NCI-H1105 (cell line): ENCODE measurements at places on chromosomes 7 and 10.
A peak's percentile ranks its signal among the peaks of the same experiment; 100 is the strongest.

DNA sequence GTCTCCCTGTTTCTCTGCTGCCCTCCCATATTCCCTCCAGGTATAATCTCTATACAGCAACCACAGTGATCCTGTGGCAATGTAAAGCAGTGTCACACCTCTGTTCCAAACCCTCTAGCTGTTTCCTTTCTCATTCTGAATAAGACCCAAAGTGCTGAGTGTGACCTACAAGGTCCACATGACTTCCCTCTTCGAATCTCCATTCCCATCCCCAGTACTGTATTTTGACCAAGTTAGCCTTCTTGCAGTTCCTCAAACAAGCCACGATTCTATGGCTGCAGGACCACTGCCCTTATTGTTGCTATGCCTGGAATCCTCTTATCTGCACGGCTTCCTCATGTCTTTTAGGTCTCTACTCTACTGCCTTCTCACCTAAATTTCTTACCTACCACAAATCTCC lies 291.9 kb downstream of the DOCK4 start:
- DNase-seq: no peak

- DNase-seq: no peak
These were observed 362.6 kb upstream of the MGMT start for GRCh38 chr10:129104266-129105045.

- no peak for DNase-seq
These were observed 111.6 kb upstream of the HABP2 start for GRCh38 chr10:113441220-113441619.

GRCh38 chr7:76252021-76252420 lies 50.3 kb downstream of the SRRM3 start:
- DNase-seq: no peak

DNA sequence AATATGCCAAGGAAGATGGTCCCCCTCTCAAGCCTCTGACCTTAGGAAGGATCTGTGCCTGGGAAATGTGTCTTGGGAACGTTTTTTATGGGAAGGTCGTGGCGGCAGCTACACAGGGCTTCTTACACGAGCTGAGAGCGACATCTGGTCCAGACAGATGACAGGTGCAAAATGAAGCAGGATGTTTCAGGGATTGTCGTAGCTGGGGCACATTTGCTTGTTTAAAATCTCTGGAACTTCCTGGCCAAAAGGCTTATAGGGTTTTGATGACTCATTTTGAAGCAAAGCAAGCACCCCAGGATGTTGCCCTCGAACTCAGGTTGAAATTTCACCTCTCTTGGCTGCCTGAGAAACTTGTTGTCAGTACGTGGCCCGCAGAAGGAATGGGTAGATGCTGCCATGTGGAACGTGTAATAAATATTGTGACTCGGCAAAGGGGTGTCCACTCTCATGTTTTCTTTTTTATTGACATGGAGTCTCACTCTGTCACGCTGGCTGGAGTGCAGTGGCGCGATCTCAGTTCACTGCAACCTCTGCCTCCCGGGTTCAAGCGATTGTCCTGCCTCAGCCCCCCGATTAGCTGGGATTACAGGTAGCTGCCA lies 117.5 kb downstream of the CAMK1D start:
- no peak for DNase-seq

DNA sequence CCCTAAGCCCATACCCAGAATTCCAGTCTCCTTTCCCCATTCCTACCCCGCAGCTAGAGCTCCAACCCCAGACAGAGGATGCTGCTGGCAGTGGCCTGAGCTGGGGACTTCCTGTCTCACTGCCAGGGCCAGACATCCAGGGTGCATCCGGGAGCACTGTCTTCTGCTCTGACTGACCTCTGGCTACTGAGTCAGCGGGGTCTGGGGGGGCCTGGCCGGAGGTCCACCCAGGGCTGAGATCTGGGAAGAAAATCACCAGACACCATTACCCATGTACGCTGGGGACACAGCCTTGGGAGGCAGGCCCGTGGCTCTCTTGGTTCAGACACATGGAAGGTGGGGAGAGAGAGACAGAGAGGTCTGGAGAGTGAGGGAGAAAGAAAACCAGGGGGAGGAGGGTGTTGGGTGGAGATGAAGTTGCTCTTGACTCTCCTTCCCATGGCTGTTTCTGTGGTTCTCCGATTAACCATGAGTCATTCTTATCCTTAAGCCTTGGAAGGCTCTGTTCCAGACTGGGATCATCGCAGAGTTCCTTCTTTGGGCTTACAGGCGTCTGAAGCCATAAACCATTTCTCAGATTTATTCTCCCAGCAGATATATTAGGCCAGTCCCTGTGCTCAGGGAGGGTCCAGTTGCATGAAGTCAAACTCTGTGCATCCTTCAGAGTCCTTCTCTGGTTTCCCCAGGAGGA lies 23.6 kb downstream of the TSPAN15 start:
- DNase-seq: no peak

- DNase-seq: no peak
These were observed 204.9 kb upstream of the FRMD4A start for GRCh38 chr10:14535457-14536130.

- DNase-seq: no peak
These were observed 150.5 kb upstream of the GPR26 start for GRCh38 chr10:123515661-123516060.

DNA sequence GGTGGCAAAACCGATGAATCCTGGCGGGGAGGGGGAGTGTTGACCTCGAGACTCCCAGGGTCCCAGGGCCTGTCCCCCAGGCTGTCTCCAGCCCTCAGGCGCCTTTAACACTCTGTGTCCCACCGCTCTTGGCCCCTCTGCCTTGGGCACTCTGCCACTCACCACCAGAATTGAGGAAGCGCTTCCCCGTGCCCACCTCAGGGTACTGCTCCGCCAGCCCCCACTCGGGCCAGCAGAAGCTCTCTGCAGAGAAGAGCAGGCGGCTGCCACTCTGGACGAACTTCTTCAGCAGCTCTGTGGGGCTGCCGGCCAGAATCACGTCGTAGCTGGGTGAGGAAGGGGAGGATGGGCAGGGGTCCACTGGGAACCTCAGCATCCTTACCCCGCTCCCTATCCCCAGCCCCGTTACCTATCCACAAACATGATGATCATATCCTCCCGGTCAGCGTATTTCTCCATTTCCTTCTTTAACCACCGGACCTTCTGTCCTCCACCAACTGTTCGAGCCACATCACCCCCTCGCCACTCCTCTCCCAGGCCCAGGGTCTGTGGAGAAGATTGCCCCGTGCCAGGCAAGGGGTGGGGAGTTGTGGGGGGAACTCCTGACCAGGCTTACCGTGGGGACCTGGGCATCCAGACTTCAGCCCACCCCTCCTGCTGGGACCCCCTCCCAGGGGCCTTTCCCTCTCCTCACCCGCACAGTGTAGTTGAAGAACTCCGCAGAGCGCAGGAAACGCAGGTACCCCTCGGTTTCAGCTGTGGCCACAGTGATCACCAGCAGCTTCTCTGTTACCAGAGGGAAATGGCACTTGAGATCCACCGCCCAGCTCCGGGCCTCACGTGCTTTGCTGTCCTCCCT lies 1.2 kb downstream of the PLOD3 start:
- DNase-seq: no peak

DNA sequence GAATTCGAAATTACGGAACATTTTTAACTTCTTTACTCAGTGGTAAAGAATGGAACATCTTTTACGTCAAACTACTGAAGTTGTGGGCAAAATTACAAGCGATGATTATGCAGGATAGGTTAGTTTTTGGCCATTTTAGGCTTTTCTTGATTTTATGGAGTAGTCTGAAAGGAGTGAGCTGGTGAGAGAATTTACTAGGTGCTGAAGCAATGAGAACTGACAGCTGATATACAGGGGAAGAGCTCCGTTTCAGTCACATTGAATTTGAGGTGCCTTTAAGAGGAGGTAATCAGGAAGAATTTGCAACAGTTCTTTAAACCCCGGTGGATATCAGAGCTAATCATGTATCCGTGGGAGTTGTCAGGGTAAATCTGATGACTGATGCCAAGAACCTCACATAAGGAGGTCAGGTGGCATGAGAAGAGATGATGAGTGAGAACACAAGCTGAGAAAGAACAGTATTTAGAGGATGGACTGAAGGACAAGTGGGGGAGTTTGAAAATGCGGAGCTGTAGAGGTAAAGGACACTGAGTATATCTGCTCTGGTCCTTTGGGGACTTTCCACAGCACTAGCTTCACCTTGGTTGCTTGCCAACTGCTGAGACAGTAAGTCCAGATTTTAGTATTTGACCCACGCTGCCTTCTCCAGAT lies 104.3 kb downstream of the AHR start:
- DNase-seq: no peak

GRCh38 chr7:6436385-6436685 lies 11.4 kb downstream of the DAGLB start:
- DNase-seq: no peak

- DNase-seq: no peak
These were observed 164.1 kb downstream of the PTEN start for GRCh38 chr10:88027570-88027969.

GRCh38 chr10:30176182-30176581 lies 116.8 kb upstream of the JCAD start:
- no peak for DNase-seq

GRCh38 chr7:26657206-26657641 lies 207.2 kb downstream of the SKAP2 start:
- DNase-seq: peak; percentile 41

DNA sequence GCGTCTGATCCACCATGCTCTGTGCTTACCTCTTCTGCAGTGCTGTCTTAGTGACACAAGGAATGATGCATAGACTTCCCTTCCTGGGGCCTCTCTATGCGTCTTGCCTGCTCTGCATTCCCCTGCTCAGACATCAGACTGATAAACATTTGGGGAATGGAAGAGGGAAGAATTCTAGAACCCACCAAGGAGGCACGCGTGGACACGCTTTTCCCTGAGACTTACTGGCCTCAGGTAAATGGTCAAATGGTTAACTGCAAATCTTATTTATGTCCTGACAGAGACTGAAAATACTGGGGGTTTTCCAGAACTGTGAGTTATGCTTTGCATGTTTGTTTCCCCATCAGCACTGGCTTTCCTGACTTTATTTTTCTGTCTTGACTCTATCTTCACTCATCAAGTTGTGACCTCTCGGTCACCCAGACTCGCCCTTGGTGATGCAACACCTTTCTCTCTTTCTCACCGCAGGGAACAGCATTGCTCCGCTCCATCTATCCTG lies 285.9 kb upstream of the FZD8 start:
- DNase-seq: no peak

GRCh38 chr7:37286454-37286832 lies 162.2 kb downstream of the ELMO1 start:
- DNase-seq: no peak

DNA sequence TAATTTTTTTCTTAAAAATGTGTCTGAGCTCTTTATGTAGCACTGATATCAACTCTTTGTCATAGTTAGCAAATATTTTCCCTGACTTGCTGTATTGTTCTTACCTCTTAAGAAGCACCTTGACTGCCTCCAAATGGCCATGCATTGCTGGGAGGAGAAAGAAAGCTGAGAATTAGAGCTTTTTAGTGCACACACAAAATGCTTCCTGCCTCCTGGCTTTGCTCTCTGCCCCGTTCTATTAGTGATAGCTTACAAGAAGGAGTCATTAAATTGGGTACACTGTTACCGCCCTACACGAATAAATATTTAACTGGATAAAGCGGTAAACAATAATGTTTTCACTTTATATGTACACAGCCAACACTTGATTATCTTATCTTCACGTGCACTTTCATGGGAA lies 4.1 kb downstream of the ANKRD16 start:
- no peak for DNase-seq

- no peak for DNase-seq
These were observed 70.6 kb downstream of the KCNMA1 start for GRCh38 chr10:77566914-77567566.

- no peak for DNase-seq
These were observed 58.6 kb upstream of the LOXL4 start for GRCh38 chr10:98326621-98327027.

DNA sequence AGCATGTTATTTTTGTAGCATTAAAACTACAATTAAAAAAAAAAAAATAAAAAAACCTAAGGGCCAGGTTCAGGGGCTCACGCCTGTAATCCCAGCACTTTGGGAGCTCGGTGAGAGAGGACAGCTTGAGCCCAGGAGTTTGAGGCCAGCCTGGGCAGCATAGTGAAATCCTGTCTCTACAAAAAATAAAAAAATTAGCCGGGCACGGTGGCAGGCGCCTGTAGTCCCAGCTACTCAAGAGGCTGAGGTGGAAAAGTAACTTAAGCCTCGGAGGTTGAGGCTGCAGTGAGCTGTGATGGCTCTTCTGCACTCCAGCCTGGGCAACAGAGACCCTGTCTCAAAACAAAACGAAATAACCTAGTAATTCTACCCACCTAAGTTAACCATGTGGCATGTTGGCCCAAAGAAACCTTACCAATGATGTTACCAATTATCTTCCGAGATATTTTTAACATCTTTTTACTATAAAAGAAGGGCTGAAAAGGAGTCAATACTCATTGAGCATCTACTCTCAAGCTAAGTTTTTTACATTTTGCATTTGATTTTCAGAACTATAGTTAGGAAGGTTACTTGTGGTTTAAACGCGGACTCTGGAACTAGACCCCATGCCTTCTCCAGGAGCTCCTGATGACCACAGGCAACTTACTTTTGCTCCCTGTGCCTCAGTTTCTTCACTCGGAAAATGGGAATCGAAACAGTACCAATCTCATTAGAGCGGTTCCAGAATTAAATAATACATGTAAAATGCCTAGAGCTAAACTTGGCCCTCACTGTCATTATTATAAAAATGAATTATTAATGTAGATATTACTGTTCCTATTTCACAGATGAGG lies 1.4 kb downstream of the ITGB1 start:
- no peak for DNase-seq

DNA sequence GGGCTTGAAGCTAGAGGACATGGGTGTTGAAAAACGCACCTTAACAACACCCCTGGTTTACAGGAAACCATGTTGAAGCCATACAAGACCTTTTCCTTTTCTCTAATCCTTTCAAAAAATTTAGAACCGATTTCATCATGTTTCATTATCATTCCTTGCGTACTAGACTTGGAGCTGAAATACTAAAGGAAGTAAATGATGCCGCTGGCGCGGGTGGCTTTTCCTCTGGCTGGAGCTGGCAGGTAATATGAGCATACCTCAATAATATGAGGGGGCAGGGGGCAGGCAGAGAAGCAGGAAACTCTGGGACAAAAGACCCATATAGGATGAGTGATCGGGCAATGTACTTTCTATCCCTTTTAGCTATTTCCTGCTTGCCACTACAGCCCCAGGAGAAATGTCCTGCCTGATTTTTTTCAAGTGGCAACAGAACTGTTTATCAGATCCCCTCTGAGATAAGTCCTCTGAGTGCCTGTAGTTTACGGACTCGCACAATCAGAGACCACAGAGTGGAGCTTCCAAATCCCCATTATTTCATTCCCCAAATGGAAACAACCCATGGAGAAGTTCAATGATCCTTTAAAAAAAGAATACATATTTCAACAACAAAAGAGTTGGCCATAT lies 450.1 kb downstream of the KCNMA1 start:
- no peak for DNase-seq

DNA sequence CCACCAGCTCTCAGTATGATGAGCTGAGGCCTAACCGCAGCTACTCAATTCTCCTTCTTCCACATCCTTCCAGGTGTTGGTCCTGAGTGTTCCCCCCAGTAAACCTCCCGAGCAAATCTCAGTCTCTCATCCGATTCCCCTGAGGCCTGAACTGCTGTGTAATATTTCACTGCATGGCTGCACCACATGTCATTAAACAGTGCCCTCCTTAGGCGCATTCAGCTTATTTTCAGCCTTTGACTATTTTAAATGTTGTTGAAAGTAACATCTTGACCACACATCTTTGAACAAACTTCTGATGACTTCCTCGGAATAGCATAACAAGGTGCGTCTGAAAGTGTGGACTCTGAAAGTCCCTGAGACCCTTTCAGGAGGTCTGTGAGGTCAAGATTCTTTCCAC lies 62.8 kb upstream of the NPS start:
- DNase-seq: no peak
